Cerebellar cortex (tissue), 1 donor: ENCODE measurements at places on chromosomes 3 and 15.
A peak's percentile ranks its signal among the peaks of the same experiment; 100 is the strongest.

DNA sequence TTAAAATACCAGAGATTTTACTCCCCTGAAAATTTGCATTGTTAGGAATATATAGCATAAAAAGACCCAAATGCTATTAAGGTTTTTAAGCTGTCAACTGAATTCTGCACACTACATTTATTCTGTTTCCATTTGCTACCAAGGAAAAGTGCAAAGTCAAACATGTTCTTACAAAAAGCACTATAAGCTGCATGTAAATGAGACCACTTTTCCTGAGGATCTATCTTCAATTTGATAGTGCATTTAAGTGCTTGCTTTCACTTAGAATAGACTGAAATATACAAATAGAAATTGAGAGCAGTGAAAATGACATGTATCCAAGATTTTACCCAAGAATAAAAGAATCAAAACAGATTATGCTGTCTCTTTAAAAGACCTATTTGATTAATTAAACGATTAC is 1216.2 kb downstream of the ROBO2 start:
- DNase-seq = no peak

DNA sequence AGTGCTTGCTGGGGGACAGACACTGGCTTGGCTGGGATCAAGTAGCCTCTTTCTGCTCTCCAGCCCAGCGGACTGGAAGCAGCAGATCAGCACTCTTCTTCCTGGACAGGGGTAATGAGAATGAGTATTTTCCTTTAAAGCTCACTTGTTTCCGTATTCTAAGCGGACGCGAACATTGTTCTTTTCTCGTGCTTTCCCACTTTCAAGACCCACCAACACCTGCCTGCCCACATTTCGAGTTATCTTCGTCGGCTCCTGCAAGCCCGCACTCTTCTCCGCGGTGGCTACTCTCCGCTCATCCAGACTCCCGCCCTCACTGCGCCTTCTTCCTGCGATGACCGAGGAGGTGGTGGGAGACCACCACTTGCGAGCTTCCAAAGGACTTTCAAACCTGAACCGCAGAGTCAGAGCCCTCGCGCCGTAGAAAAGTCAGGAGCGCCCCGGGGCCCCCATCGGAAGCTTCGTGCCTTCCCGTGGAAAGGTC is 1.6 kb upstream of the PPM1L start:
- peak; percentile 59 for DNase-seq

- DNase-seq = no peak
These were observed 163.7 kb upstream of the TP63 start for GRCh38 chr3:189467451-189467850.

DNA sequence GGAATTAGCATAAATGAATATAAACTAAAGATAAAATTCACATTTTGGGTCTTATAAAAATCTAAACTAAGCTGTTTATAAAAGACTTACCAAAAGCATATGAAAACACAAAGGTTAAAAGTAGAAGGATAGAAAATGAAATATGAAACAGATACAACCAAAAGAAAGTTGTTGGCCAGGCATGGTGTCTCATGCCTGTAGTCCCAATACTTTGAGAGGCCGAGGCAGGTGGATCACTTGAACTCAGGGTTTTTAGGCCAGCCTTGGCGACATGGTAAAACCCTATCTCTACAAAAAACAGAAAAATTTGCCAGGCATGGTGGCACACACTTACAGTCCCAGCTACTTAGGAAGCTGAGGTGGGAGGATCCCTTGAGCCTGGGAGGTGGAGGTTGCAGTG is 51.0 kb downstream of the CPA3 start:
- no peak for DNase-seq

DNA sequence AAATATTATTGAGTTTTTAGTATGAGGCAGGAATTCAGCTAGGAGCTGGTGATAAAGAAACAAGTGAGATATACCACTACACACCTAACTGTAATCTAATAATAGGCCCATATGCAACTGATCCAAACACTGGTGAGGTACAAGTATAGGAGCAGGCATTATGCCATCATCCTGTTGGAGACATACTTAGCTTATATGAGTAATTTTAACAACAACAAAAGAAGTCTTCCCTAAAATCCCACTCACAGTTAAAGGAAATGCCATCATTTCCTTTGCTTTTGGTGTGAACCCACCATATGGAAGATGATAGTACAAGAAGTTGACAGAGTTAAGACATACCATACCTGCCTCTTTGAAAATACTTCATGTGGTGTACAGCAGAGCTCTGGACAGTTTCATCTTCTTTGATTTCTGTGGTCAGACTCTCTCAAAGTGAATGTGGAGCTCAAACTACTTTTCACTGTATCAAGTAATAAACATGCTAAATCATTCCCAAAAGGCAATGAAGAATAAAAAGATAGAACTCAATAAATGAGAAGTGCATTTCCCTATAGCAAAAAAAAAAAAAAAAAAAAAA is 85.5 kb downstream of the CD200R1L start:
- no peak for DNase-seq

DNA sequence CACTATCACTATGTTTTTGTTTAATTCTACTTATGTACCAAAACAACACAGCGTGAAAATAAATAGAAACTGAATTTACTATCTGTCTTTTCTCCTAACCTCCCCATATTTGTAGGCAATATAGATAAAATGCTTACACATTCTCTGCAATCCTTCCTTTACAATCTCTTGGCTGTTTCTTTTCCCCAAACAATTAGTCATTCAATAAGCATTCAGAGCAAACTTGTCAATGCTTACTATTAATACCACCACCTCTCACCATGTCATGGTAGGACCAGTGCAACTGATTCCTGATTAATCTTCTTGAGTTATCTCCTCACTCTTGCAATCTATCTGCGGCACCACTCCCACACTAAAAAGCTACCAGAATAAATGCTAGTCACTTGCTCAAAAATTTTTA is 74.0 kb upstream of the TTBK2 start:
- no peak for DNase-seq

- DNase-seq = peak; percentile 76
These were observed 23.4 kb downstream of the FOXL2 start for GRCh38 chr3:138923531-138923994.

GRCh38 chr3:52782412-52783210 is 5.2 kb downstream of the ITIH1 start:
- no peak for DNase-seq

- no peak for DNase-seq
These were observed 144.2 kb upstream of the ANKRD28 start for GRCh38 chr3:15941958-15942357.

GRCh38 chr3:126817781-126818180 is 113.7 kb downstream of the CHCHD6 start:
- DNase-seq = no peak

GRCh38 chr3:183823963-183824362 is 1.4 kb downstream of the MAP6D1 start:
- DNase-seq = peak; percentile 87

- no peak for DNase-seq
These were observed 121.6 kb downstream of the TFDP2 start for GRCh38 chr3:142027735-142028134.

GRCh38 chr15:90820481-90820880 is 47.9 kb upstream of the FURIN start:
- no peak for DNase-seq

GRCh38 chr3:74045000-74045399 is 420.3 kb upstream of the PDZRN3 start:
- no peak for DNase-seq

- no peak for DNase-seq
These were observed 617.4 kb downstream of the SI start for GRCh38 chr3:164460851-164461250.

DNA sequence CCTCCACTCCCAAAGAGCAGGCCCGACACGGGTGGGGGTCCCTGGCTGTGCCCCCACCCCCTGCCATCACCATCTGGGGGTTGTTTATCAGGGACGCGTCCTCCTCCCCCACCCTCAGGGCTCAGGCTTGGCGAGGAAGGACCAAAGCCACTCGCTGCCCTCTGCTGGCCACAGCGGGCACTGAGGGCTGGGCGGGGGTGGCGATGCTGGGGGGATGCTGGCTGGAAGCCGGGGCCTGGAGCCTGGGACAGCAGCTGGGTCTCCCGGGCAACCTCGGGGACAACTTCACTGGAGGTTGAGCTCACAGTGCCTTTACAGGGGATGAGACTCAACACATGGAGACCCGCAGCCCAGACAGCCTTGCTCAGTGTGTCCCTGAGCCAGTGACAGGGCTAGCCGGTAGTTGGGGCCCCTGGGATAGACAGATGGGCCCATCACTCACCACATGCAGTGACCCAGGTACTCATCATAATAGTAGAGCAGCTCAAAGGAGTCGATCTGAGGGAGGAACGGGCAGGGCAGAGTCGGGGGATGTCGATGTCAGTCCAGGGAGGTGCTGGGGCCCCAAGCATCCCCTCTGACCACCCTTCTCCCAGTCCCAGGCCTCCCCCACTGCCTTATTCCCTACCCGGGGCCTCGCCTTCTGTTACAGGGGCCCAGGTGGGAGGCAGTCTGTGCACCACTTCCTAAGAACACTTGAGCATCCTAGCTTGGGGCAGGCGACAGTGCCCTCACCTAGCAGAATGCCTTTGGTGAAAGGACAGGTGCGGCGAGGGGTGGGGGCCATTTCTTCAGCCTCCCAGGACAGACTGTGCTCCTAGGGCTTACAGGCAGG is 5.9 kb upstream of the CALML4 start:
- peak; percentile 78 for DNase-seq
